ENCODE measurements at places on chromosomes 5 and 9. TPM values are rescaled to one million over a fixed set of nuclear protein-coding genes. Genes with fewer than 3 reads are reported as not detected.

Gene MCTP1
- total RNA-seq = 9.7 TPM

Gene MYOT
- 0.79 TPM for total RNA-seq

Gene SLC36A3
- 8.3 TPM for total RNA-seq

Gene CNTNAP3B
- total RNA-seq = 40.8 TPM

Gene F12
- total RNA-seq = 5.3 TPM

Gene FCN2
- 0.43 TPM for total RNA-seq

Gene MOB3B
- 17.5 TPM for total RNA-seq

Gene OBP2A
- 19.0 TPM for total RNA-seq

Gene TXNDC8
- total RNA-seq = 3.5 TPM

Gene TMEM252
- not detected for total RNA-seq

Gene SLC6A3
- 0.55 TPM for total RNA-seq

Gene ADAMTS2
- total RNA-seq = 13.6 TPM

Gene FAM169A
- 58.6 TPM for total RNA-seq

Gene OR1Q1
- total RNA-seq = not detected

Gene BBLN
- total RNA-seq = 225 TPM

Gene PRDM12
- total RNA-seq = 0.68 TPM

Gene SLC6A18
- 0.24 TPM for total RNA-seq

Gene POU5F2
- 6.5 TPM for total RNA-seq

Gene DAB2IP
- 136 TPM for total RNA-seq

Gene MEGF9
- 8.5 TPM for total RNA-seq

Gene SPINK5
- 3.5 TPM for total RNA-seq

Gene PTGES
- 36.9 TPM for total RNA-seq

Gene PCDHA9
- 2.3 TPM for total RNA-seq

Gene ARL14EPL
- total RNA-seq = not detected

Gene RASEF
- total RNA-seq = 10.8 TPM
